ENCODE measurements at places on chromosomes 4 and X.

DNA sequence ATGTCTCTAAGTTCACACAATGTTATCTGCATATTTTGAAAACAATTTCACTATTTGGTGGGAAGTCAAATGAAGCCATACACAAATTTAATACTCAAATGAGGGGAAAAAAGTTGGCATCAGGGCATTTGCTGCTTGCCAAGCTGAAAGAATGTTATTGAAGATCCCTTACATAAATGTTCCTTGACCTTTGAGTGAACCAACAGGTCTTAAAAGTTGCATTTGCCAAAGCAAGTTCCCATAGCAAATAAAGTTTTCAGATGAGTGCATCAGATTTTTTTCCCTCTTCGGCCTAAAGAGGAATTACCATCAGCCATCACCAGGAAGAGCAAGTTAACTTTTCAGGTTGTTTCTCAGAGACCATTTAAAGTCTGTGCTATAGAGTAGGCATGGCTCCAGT lies 115.9 kb downstream of the COX18 start:
- DNase-seq, result no peak

GRCh38 chrX:119512146-119512800 lies 44.0 kb downstream of the SLC25A5 start:
- DNase-seq, result no peak

GRCh38 chrX:110421500-110422455 lies 63.1 kb downstream of the RTL9 start:
- DNase-seq, result no peak

GRCh38 chr4:54271464-54271863 lies 42.4 kb downstream of the PDGFRA start:
- no peak for DNase-seq

DNA sequence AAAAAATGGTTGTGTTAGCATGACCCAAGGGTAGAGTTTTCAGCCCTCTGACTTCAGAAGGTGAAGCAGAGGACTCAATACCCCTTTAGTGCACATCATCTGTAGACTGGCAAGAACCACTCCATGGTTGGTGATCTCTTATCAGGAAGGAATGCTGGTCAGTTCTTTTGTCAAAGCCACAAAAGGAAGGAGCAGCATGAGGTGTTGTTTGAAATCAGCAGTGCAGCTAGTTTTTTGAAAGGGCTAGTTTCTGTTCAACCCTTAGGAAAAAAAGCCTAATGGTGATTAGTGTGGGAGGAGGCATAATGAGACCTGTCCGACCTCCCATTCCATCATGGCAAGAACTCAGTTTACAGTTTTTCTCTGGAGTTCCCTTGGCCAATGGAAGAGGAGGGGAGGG lies 362.0 kb upstream of the CT83 start:
- DNase-seq, result no peak

DNA sequence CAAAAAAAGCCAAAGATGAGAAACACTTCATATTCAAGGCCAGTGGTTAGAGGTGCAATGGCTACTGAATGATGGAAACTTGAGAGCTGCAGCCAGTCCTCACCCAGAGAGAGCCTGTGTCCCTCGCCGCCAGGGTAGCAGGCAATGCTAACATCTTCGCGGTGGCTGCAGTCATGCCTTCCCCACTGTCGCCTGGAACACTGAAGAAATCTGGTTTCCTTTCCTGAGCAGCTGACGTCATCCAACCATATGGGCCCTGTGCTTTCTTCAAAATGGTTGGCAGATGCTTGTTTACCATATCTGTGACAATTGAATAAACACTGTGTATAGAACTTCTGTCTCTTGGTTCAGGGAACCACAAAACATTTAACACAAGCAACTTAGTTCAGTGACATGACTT lies 39.7 kb downstream of the PRSS12 start:
- no peak for DNase-seq

- DNase-seq, result no peak
Measured at GRCh38 chr4:36317721-36318120, 36.3 kb downstream of the DTHD1 start.

GRCh38 chr4:119057417-119057816 lies 78.2 kb upstream of the MYOZ2 start:
- no peak for DNase-seq

- DNase-seq, result no peak
Measured at GRCh38 chr4:123390846-123391456, 5.6 kb upstream of the SPRY1 start.

GRCh38 chr4:118991686-118992085 lies 103.0 kb downstream of the SYNPO2 start:
- no peak for DNase-seq

- DNase-seq, result no peak
Measured at GRCh38 chr4:107935246-107935645, 3.9 kb downstream of the CYP2U1 start.

GRCh38 chr4:15677507-15677988 lies 4.1 kb upstream of the FAM200B start:
- no peak for DNase-seq

- no peak for DNase-seq
Measured at GRCh38 chrX:35890699-35891098, 28.8 kb upstream of the CFAP47 start.
